ENCODE measurements at places on chromosomes 2 and 18. TPM values are rescaled to one million over a fixed set of nuclear protein-coding genes. Genes with fewer than 3 reads are reported as not detected.

SERPINB11 gene
- not detected for total RNA-seq

PRADC1 gene
- total RNA-seq = 10.5 TPM

SOWAHC gene
- 3.0 TPM for total RNA-seq

PLB1 gene
- total RNA-seq = 0.44 TPM

Data from pancreas (tissue), 10 donors.